ENCODE measurements at places on chromosomes 3 and 15.

DNA sequence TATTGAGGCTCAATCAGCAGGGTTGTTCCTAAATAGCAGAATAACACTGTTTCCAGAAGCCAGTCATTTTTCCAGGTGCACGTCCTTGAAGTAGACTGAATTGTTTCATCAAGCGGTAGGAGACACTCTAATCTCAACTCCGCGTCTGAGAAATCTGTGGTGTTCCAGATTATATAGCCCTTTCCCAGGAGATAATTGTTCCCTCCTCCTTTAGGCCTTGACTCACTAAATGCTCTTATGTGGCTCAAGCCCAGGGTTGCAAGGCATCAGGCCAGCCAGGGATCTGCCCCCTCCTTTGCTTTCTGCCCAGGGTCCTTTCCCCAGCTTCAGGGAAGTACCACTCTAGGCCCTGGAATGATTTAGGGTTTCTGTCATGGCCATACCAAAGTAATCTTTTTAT, 5.7 kb upstream of the HLTF start:
- DNase-seq: no peak

- no peak for DNase-seq
Measured at GRCh38 chr3:120473896-120474675, 23.3 kb upstream of the FSTL1 start.

GRCh38 chr15:86595741-86596140, 516.1 kb downstream of the AGBL1 start:
- DNase-seq: no peak

GRCh38 chr3:133943639-133944141, 48.0 kb upstream of the RAB6B start:
- no peak for DNase-seq

DNA sequence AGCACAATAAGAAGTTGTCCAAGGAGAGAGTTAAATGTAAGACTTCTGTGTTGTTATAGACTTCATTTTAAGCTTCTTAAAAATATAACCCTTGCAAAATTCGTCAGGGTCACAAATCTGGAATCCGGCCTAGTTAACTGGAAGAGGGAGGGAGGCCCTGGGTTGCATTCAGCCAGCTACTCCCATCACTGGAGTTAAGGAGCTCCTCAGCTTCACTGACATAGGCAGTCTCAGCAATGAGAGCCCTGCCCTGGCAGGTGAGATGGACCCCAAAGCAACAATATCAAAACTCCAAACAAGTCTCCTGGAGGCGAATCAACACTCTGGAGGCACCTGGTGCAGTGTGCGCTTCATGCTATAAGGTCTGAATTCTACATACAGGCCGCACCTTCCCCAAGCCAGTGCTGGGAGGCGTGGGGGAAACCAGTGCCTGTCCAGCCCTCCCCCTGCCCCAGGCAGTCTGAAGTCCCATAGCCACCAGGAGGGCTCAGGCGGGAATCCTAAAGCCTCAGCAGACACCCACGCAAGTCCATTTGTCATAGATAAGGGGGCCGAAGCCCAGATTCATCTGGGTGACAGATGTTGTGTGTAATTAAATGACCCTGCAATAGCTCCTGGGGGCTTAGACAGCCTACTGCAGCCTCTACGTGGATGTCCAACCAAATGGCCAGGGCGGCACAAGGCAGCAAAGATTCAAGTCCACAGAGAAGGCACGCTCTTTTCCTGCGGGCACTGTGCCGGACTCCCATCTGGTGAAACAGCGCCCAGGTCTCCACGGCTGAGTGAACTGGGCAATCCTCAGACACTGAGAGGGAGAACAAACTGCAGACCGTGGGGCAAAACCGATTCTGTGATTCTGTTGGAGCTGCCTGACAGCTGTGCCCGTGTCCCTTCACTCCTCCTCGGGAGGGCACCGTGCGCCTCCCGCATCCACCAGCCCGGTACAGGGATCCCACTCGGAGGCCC, 64.9 kb downstream of the ATP10A start:
- no peak for DNase-seq

GRCh38 chr15:66569461-66570137, 3.8 kb upstream of the LCTL start:
- DNase-seq: no peak

DNA sequence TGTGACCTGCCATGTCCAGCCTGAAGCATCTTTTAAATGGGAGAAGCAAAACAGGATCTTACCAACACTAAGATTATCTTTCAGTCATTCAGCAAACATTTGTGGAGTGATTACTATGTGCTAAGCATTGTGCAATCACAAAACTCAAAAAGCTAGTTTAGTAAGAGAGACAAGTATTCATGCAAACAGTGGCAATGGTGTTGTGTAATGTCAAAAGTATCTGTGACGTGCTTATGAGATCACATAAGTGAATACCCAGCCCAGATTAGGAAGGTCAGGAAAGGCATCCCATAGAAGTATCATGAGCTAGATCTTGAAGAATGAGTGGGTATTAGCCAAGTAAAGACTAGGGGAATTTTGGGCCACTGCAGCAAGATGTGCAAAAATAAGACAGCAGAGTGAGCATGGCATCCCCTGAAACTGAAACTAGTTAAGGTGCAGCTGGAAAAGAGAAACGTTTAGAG, 32.1 kb downstream of the SEC62 start:
- DNase-seq: no peak

GRCh38 chr15:65884511-65884910, 15.2 kb downstream of the RAB11A start:
- DNase-seq: no peak

GRCh38 chr3:127888156-127888555, 26.9 kb upstream of the KBTBD12 start:
- DNase-seq: no peak

DNA sequence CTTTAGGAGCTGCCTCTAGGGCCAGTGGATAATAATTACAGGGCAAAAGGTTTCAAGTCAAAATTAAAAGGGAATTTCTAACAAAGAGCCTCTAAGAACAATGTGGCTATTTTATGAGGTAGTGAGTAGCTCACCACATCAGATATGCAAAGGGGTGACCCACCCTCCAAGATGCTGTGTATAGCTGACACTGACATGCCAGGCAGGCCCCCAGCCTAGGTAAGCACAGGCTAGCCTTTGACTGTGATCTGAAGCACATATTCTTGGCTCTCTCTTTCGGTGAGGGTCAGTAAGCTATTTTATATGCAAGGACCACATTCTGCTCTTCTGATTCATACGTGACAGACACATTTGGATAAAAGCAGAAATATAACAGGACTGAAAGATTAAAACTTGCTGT, 2.8 kb upstream of the THSD4 start:
- DNase-seq: no peak

- no peak for DNase-seq
Measured at GRCh38 chr3:133767607-133768006, 21.4 kb downstream of the TF start.

- DNase-seq: no peak
Measured at GRCh38 chr15:100902436-100903167, 16.6 kb upstream of the LRRK1 start.

DNA sequence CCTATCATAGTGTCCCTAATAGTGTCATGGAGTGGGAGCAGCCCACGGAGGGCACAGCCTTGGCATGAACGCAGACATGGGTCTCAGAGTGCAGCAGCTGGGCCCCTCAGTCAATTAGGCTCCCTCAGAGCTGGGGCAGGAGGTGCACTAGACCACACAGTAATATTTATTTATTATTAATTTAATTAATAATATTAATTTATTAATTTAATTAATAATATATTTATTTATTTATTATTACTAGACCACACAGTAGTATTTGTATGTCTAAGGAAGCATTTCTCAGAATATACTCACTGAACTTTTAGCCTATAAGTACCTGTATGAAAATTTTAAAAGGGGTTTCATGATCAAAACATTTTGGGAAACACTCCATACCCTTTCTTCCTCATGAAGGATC, 5.3 kb downstream of the CCR5AS start:
- no peak for DNase-seq

- DNase-seq: no peak
Measured at GRCh38 chr15:49815950-49816349, 195.1 kb downstream of the DTWD1 start.

DNA sequence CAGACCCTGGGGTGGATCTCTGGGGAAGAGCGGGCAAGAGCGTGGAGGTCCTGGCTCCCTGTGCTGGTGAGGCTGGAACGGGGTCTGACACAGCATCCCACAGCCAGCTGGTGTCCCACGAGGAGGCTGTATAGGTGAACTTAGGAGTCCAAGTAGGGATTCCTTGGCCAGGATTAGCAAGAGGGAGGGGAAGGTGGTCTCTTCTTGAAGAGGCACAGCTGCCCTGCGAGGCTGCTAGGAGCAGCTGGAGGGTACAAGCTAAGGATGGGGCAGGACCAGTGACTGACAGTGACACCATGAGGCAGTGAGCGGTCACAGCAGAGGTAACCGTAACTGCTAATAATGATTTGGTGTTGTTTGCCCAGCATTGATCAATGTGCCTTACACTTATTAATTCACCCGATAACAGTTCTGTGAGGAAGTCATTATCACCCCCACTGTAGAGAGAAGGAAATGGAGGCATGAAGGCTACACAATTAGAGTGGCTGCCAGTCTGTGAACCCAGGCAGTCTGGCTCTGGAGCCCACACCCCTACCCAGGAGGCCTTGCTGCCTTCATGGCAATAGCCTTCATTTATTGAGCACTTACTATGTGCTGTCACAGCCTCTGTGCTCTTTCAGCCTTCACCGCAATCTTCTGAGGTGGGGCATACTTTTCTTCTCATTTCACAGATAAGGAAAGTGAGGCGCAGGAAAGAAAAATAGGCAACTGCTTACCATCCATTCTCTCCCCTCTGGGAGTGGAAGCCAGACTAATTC, 59.4 kb downstream of the TMEM44 start:
- DNase-seq: no peak

- DNase-seq: no peak
Measured at GRCh38 chr15:62068810-62069167, 2.0 kb downstream of the C2CD4A start.

DNA sequence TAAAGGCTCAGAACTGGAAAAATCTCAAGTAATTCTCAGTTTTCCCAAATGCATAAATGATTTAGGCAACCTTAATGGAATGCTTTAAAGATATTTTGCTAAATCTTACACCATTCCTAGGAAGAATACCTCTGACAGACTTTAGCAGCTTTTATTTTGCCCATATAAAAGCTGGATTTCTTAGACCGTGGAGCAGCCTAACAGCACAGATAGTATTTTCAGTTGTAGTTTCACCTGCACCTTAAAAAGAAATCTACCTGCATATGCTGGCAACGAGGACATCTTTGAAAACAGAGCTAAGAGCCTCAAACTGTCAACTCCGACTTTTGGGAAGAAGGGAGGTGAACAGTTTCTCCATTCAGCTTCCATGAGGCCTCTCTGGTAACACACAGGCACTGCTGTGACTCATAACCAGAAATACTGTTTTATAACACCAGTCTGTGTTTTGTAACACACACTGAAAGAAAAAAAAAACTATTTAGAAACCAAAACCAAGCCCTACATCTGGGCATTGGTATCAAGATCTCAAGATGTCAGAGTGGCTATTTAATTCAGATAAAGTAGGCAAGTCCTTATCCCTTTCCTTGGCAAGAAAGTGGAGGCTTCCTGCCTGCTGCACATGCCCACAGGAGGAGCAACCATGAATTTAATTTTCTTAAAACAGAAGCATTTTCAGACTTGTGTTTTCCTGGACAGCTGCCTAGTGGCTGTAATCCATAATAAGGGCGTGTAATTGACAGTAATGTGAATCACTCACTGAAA, 181.5 kb upstream of the ICE2 start:
- no peak for DNase-seq

- no peak for DNase-seq
Measured at GRCh38 chr15:37015035-37015434, 85.3 kb downstream of the MEIS2 start.

DNA sequence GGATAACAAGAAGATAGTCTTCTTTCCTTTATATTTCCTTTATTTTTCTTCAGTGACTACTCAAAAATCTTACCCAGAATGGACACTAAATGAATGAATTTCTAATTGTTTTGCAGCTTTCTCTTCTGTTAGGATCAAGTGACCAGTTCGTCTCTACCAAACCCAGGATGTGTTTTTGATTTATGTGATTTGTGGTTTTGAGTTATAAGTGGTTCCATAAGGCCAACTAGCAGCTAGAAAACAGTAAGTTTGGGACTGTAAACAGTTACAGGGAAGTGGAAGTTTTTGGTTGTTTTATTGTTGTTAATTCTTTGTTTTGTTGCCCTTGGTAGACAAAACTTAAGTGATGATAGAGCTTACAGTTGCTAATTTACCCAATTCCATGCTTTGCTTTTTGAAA, 456.5 kb downstream of the IL5RA start:
- DNase-seq: no peak

- no peak for DNase-seq
Measured at GRCh38 chr3:111285694-111286093, 214.1 kb downstream of the NECTIN3 start.

- no peak for DNase-seq
Measured at GRCh38 chr15:63022663-63023062, 19.9 kb upstream of the TPM1 start.

DNA sequence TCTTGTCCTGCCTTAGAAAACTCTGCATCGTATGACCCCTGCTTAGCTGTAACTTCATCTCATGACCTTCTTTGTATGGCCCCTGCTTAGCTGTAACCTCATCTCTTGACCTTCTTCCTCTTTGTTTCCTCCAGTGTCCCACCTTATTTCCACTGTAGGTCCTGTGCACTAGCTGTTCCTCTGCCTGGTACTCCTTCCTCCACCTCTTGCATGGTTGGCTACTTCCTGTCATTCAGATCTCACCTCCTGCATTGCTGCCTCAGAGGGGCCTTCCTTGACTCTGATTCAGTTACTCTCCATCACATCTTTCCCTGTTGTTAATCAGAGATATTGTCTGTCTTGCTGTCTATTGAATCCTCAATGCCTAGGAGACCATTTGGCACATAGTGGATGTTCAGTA, 63.2 kb downstream of the PDE8A start:
- no peak for DNase-seq

DNA sequence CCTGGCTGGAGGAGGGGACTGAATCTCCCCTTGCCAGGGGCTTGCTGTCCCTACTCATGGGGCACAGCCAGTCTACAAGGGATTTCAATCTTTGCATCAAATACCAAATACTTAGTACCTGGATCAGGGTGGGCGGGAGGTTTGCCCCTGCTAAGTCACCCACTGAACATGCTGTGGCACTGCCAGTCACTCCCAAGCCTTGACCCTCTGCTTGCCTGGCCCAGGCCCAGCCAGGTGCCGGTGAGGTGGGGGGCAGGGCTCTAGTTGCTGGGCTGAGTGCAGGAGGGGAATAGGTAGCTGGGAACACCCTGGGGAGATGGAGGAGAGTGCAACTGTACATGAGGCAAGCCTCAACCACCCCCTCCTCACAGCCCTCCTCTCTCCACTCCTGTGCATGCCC, 136.3 kb upstream of the LRTM1 start:
- DNase-seq: no peak

GRCh38 chr3:129645286-129645685, 38.8 kb upstream of the PLXND1 start:
- no peak for DNase-seq

Data from C1 segment of cervical spinal cord (tissue), 14 donors.